A549 (cell line): ENCODE measurements at places on chromosomes 5 and 9. TPM values are rescaled to one million over a fixed set of nuclear protein-coding genes. Genes with fewer than 3 reads are reported as not detected.

DNA sequence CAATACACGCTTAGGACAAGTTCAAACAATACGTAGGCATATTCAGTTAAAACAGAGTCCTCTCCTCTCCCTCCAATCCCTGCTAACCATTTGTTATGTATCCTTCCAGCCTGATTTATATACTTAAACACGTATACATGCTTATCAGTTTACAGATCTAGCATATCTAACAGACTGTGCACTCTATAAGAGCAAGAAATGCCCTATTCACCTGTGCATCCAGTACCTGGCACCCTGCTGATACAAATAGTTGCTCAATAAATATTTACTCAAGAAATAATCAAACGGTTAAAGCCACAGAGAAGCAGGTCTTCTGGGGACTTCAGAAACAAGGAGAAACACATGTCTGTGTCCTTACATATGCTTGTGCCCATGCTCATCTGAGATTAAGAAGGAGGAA is 55.9 kb downstream of the MLLT3 start:
- no peak for DNase-seq

DNA sequence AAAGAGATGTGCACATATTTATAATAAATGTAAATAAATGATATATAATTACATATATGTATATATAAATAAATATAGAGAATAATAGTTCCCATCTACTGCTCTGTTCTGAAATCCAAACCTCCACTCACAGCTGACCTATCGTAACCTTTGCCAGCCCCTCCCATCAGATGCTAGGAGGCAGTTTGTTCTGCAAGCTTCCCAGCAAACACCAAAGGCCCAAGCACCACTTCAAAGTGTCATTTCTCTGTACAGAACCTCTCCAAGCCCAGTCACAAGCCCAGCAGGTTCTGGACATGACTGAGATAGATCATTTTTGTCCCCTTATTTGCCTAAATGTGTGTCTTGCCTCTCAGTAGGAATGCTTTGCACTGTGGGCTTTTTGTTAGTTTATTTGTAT is 62.4 kb downstream of the MFAP3 start:
- no peak for DNase-seq

GRCh38 chr5:74426506-74426905 is 214.0 kb downstream of the ENC1 start:
- no peak for DNase-seq

GRCh38 chr9:77454663-77455062 is 193.5 kb downstream of the GNA14 start:
- DNase-seq: no peak

- no peak for DNase-seq
Measured at GRCh38 chr5:149550594-149551226, 529 bp downstream of the CSNK1A1 start.

DNA sequence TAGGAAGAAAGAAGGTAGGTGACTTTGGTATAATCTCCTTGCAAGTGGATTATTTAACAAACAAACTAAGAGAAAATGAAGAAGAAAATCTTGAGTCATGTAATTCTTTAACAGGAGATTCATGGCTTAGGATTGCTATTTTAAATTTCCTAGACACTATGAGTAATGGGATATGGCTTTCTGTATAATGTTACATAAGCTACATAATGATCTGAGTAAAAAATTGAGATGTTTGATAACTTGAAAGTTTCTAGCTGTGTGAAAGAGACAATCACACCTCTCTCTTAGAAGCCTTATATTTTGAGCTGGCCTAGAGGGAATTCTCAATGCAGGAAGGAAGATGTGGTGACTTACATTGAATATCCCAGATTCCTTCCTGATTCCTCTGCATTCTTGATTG is 92.5 kb downstream of the CDH9 start:
- DNase-seq: no peak

GRCh38 chr9:77534376-77535057 is 113.6 kb downstream of the GNA14 start:
- DNase-seq: no peak

GRCh38 chr5:44332285-44332971 is 56.8 kb downstream of the FGF10 start:
- DNase-seq: peak; percentile 4

DNA sequence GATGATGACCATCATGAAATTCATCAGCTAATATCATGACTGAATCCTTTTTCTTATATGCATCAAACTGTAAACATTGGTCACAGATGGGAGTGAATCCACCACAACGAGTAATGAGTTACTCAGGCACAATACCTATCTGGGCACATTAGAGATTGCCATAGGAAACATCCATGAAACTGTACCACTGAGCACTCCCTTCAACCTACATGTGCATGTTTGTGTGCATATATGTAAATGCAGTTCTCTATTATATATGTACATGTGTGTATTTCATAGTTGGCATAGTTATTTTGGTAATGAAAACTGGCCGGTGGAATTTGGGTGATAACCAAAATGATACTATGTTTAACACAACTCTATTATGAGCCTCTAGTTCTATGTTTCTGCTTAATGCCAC is 387.3 kb upstream of the ARRDC3 start:
- no peak for DNase-seq

The CCDC183 gene
- 0.58 to 1.1 TPM (median 0.90 TPM) in 3 replicates for polyA plus RNA-seq
